Inflammatory macrophage (primary cell): ENCODE measurements at places on chromosomes 16 and 17.

GRCh38 chr17:72465191-72466024 lies 344.6 kb downstream of the SOX9 start:
- DNase-seq: no peak

DNA sequence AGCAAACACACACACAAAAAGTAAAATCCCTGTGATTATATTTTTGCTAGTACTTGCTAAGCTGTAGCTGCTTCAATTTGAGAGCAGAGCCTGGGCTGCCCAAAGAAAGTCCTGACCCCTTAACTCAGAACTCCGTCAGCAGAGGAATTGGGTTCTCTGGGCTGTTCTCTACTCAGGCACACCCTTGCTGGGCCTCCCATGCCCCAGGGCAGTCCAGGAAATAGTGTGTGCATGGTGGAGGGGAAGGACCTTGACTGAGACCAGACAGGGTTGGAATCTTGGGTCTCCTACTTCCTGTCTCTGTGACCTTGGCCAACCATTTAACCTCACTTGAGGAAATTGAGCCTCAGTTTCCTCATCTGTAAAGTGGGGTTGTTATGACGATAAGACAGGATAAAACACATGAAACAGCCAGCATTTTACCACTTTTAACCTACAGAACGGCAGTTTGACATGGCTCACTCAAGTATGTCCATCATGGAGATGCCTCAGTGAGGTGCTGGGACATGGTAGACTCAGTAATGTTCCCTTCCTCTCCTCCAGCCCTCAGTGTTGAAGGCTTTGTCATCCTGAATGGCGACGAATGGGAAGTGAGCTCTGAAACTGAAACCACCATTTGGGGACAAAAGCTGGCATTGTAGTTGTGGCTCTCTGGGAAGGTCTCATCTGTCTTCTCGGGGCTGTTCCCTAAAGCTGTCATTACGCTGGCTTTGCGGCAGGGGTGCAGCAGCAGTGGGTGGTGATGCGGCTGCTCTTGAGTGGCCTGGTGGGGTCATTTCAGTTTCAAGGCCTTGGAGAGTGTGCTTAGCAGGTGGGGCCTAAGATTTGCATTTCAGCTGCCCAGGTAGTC lies 74.9 kb downstream of the CMIP start:
- peak; percentile 74 for DNase-seq

DNA sequence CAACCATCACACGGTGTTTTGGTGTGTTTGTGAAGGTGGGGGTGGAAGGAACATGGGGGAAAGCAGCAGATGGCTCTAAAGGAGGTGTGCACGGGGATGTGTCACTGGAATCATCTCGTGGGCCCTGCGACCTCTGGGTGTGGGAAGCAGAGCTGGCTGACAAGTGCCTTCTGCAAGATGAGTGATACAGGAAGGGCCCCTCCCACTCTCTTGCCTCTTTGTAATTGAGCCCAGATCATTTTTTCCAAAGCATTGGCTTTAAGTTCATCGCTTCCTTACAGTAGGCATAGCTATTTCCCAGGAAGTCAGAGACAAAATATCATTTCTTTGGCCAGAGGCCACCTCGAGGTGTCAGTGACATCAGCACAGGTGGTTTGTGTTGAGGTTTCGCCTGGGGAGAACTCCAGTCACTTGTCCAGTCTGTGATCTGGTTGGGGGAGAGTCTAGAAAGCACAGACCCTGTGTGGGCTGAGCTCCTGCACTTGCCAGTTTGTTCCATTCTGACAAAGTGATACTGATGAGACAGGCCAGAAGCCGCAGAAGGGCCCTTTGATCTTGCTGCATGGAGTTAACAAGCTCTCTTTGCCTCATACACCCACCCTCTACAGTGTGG lies 20.6 kb upstream of the SNTB2 start:
- peak; percentile 55 for DNase-seq

DNA sequence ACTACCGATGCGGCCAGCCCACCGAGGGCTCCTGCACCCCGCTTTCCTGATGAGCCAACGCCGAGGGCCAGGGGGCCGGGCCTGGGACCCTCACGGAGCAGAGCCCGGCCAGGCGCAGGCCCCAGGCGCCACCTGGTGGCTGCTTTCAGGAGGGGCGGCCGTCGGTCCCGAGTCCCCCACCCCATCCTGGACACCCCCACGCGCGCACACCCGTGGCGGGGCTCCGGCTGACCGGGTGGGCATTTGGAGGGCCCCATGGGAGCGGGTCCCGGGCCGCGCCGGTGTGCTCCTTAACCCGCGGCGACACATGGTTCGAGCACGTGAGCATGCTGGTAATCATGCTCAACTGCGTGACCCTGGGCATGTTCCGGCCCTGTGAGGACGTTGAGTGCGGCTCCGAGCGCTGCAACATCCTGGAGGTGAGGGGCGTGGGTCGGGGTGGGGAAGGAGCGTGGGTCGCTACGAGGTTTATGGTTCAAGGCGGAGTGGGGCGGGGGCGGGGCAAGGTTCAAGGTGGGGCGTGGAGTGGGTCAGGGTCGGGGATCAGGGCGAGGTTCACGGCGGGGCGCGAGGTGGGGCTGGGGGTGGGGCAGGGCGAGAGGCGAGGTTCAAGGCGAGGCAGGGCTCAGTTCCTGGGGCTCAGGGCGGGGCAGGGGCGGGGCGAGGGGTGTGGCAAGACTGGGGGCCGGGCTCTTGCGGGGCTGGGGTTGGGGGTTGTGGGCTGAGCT lies 30.2 kb downstream of the TPSG1 start:
- DNase-seq: no peak

DNA sequence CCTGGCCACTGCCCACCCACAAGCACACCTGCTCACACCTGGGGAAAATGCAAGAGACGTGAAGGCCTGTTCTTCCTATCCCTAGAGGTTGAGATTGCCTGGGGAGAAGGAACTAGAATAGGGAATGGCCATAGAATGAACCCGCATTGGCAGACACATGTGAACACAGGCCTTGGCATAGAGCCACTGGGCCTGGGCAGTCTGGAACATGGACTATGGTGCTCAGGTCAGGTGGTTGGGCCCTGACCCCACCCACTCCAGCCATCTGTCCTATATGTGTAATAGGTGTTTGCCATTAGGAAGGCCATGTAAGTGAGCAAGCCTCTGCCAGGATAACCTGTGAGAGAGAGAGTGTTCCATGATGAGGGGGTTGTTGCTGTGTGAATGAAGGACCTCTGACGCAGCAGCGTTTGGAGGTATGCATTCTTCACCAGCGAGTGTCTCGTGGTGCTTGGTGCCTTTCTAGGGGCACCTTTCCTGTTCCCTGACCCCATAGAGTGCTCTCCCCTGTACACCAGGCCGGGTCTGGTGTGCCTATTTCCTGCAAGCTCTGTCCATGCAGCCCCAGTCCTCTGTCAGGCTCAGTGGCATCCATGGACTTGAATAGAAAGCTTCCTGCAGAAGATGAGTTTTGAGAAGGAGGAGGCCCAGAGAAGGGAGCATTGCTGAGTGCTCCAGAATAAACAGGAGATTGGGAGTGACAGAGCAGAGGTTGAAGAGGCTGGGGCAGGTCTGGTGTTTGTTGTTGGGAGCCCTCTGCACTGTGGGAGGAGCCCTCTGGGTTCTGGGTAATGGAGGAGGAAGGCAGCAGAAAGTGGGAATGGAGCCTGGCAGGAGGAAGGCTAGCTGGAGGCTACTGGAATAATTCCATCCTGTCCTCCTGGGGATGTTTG lies 15.6 kb downstream of the CTRL start:
- no peak for DNase-seq

DNA sequence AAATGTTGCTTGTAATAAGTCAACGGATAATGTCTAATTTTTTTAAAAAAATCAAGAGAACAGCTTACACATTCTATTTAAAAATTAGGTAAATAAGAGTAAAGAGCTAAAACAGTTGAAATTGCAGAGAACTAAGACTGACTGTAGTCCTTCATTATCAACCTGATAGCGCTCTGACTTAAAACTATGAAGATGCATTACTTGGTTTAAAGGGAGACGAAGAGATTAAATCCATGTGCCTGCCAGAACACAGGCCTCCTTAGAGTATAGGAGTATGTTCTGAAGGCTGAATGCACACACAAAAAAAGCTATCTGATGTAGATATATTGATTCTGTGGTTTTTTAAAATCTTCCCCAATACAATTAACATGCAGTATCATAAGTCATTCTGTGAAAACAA lies 28.5 kb downstream of the GLG1 start:
- DNase-seq: no peak

GRCh38 chr17:44892250-44892649 lies 7.0 kb downstream of the EFTUD2 start:
- no peak for DNase-seq

GRCh38 chr17:79659376-79659775 lies 48.5 kb upstream of the RBFOX3 start:
- no peak for DNase-seq

DNA sequence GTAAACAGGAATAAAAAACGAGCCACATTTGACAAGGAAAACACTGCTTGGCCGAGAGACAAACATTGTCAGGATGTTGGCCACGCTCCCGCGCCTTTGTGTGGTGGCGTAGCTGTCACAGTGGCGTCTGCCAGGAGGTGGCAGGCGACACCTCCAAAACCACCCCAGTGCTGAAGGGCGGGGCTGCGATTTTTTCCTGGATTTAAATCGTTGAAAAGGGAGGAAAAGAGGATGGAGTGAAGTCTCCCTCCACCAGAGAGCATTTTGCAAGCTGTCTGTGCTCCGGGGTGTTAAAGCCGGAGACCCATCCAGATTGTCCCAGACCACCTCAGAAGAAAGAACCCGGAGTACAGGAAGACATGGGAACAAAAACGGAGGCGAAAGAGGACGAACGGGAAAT lies 12.7 kb downstream of the MRM3 start:
- peak; percentile 62 for DNase-seq

DNA sequence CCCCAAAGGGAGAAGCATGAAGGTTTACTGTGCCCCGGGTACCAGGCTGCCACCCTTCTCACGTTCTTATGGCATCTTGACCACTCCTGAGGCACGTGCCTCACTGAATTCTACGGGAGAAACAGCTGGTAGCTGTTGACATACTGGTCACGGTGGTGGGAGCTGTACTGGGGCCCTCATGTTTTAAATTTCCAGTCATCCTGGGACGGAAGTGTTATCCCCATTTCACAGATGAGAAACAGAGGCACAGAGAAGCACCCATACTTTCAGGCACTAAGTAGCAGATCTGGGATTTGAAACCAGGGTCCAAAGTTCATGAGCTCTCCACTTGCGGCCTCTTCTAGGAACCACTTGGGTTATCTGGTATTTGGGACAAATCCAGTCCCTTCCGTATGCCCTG lies 26.3 kb upstream of the DOC2B start:
- DNase-seq: no peak

DNA sequence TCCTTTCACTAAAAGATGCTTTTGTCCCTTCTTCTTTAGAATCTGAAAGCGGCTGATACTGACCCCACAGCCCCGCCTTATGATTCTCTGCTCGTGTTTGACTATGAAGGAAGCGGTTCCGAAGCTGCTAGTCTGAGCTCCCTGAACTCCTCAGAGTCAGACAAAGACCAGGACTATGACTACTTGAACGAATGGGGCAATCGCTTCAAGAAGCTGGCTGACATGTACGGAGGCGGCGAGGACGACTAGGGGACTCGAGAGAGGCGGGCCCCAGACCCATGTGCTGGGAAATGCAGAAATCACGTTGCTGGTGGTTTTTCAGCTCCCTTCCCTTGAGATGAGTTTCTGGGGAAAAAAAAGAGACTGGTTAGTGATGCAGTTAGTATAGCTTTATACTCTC lies 10.1 kb upstream of the TANGO6 start:
- DNase-seq: no peak

DNA sequence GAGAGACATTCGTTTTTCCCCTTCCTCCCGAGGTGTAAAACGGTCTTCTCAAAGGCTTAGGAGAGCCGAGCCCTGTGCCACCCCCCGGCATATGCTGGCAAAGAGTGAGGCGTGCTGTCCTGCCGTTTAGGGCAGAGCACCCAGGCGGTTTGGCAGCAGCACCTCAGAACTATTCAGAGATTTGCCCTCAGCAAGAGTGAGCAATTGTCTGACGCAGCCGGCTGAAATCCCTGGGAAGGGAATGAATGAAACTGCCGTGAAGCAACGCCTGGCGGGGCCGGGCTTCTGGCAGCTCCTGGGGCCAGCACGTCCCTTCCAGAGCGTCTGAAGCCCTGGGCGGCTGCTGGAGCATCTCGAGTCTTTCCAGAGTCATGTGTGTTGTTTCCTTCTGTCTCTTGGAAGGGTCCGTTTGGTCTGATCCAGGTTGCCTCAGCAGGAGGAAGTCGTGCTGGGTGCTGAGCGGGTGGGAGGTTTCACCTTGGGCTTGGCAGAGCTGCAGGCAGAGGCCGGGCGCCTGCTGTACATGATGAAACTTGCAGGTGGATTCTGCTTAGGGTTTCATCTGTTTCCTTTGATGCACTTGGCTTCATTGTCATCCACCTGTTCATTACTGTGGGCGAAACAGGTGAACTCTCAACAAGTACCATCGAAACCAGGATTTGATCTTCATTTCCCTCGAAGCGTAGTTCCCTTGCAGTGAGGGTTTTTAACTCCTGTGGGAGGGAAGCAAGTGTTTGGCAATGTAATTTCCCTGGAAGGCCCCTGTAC lies 35.4 kb downstream of the TBCD start:
- DNase-seq: no peak

- no peak for DNase-seq
These were observed 27.9 kb downstream of the MBTPS1 start for GRCh38 chr16:84088695-84089395.

GRCh38 chr17:55830699-55831471 lies 80.0 kb downstream of the PCTP start:
- peak; percentile 6 for DNase-seq

- DNase-seq: no peak
These were observed 2.6 kb downstream of the GTF3C1 start for GRCh38 chr16:27547134-27547533.

DNA sequence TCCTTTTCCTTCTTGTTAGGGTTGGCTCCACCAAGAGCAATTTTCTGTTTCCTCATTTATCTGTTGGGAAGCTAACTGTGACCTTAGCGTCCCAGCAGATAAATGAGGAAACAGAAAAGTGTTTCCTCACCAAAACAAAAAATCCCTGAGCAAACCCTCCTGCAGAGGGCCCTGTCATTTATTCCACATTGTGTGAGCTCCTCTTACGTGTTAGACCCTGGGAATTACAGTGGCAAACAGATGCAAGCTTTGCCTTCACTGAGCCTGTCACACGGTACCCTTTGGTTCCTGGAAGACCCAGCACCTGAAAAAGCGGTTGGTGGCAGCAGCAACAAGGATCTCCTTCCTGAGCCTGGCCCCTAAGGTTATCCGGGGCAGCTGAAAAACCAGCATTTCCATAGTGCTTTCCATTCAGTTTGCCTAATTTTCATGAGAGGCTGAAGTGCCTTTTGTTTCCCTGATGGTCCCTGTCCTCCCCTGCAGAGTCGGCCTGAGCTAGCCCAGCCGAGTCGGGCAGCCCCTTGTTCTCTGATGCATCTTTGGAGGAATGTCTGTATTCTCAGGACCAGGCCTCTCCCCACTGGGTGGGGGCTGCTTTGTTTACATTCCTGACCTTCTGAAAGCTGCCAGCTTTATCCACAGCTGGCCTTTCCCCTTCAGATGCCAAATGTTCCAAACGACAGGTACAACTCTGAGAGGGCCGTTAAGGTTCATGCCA lies 34.7 kb downstream of the YPEL2 start:
- DNase-seq: peak; percentile 74
